ENCODE measurements at places on chromosomes 3 and 15.

- no peak for DNase-seq
Measured at GRCh38 chr3:112653881-112654300, 12.9 kb upstream of the CCDC80 start.

DNA sequence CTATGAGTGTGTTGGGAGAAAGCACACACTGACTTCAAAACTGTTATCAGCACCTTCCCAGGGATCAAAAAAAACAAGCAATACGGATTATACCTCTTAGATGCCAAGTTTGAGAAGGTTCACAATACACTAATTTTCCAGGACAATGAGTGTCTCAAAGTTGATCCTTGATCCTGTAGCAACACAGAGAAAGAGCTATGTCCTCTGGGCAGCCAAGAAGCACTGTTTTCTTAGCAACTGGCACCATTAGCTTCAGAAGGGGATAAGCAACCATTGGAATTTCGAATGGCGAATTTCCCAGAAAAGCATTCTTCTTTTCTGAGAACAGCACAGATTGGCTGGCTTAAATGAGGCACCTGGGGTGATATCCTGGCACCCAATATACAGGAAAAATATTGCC lies 270.3 kb upstream of the RORA start:
- DNase-seq: no peak

GRCh38 chr15:60362321-60363086 lies 35.3 kb downstream of the ANXA2 start:
- DNase-seq: no peak

DNA sequence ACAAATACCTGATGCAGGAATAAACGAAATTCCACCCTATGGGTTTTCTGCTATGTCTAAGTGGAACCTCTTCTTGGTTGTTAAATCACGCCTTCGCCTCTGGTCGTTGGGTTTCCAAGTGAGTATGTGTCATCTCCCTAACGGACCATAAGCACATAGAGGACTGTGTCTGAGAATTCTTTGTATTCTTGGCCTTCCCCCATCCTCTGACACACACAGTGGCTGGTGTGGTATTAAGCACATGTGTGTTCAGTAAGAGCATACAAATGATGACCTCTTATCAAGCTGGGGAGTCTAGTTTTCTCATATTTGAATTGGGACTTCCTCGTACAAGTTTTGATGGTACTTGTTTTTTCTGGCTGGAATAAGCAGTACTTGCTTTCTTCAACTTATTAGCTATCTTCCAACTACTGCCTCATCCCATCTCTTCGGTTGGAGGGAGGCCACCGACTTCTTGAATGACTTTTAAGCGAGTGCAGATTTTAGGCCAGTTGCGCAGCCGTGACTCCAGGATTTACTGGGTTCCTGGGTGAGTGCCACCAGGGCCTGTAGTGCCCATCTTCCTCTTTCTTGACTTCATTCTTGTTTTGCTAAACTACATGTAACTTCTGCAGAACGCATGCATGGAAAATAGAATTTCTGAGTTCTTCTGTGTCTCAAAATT lies 240.2 kb downstream of the ADAMTS17 start:
- DNase-seq: peak; percentile 27

DNA sequence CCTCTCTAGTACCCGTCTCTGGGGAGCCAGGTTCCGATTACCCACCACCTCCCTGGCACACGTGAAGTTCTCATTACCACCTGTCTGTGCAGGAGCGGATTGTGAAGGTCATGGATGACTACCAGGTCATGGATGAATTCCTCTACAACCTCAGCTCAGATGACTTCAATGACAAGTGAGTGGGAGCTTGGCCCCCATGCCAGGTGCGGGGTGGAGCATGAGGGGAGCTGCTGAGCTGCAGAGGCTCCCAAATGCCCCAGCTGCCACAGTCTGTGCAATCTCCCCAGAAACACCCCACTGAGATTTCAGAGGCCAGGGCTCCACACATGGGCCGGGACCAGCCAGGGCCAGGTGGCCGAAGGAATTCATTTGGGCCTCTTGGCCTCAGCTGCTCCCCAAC lies 34.3 kb downstream of the DNAH1 start:
- DNase-seq: no peak

GRCh38 chr3:98359993-98360675 lies 6.5 kb downstream of the OR5K4 start:
- no peak for DNase-seq

DNA sequence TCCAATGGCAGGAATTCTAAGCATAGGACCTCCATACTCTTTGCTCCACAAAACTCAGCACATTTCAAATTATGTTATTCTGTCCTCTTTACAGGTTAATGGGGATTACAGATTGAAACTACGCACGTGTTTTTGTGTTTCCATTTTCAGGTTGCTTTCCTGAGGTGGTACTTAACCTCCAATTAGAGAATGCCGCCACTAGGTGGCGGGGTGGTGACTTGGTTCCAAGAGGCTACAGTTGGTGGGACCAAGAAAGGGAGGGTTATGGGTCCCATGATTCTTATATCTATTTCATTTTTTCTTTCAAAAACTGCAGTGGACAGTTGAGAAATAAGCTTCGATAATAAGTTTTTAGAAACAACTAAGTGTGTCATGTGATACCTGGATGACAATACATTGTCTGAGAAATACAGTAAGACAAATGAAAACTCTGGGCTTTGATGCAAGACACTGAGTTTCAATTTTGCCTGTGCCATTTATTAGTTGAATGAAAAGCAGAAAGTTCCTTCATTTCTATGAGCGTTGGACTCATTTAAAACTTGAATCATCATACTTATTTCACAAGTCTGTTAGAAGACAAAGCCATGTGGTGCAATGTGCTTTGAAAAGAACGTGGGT lies 539.0 kb downstream of the FGF12 start:
- no peak for DNase-seq

GRCh38 chr3:111956995-111957734 lies 21.7 kb upstream of the ABHD10 start:
- DNase-seq: no peak

- DNase-seq: no peak
Measured at GRCh38 chr3:177102553-177102952, 94.7 kb downstream of the TBL1XR1 start.

- no peak for DNase-seq
Measured at GRCh38 chr3:100850156-100850555, 140.9 kb downstream of the TFG start.

- DNase-seq: no peak
Measured at GRCh38 chr3:65473736-65474135, 565.0 kb downstream of the MAGI1 start.

DNA sequence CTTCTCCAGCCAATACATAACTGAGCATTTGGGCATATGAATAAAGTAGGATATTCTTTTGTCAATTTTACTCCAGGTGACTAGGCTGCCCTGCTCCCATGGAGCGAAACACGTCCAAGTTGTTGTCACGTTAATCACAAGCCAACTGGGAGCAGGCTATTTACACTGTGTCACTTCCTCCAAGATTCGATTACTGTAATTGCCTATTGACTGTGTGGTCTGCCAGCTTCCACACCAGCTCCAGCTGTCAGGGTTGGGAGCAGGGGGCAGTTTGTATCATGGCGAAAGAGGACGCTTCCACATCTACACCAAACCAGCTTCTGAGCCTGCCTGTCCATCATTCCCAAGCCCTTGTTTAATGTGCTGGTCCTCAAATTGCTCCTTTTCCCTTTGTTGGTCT lies 89.2 kb upstream of the RORA start:
- DNase-seq: no peak

DNA sequence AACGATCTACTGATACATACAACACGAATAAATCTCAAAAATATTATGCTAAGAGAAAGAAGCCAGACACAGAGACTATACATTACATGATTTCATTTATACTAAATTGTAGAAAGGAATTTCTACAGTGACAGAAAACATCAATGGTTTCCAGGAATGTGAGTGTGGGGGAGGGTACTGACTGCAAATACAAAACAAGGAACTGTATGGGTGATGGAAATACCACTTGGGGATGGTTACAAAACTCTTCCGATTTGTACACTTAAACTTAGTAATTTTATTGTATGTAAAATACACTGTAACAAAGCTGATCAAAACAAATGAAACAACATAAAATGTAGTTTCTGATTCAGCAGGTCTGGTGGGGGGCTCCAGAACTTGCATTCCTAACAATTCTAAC lies 45.8 kb upstream of the IP6K2 start:
- no peak for DNase-seq

- DNase-seq: peak; percentile 90
Measured at GRCh38 chr15:43800286-43801141, at the start of gene HYPK. Gene HYPK (plus strand): TSS chr15:43800599. CDS start chr15:43800623, 24 bp downstream.

GRCh38 chr15:91491101-91491950 lies 362.2 kb upstream of the SLCO3A1 start:
- DNase-seq: no peak

DNA sequence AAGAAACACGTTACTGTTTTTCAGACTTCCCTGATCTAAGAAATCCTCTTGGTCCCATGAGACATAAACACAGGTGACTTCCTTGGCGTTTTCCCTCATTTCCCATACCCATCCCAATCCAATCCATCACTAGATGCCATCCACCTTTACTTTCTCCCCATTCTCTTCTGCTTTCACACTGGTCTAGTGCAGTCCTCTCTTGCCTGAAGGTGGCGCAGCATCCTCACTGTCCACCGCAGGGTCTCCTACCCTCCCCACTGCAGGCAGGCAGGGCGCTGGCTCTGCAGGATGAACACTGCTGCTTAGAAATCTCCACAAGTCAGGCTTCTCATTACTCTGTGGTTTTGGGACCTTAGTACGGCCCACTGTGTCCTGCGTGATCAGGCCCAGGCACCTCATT lies 58.2 kb downstream of the RAB7A start:
- DNase-seq: no peak

GRCh38 chr3:105356988-105357387 lies 9.7 kb upstream of the ALCAM start:
- no peak for DNase-seq

DNA sequence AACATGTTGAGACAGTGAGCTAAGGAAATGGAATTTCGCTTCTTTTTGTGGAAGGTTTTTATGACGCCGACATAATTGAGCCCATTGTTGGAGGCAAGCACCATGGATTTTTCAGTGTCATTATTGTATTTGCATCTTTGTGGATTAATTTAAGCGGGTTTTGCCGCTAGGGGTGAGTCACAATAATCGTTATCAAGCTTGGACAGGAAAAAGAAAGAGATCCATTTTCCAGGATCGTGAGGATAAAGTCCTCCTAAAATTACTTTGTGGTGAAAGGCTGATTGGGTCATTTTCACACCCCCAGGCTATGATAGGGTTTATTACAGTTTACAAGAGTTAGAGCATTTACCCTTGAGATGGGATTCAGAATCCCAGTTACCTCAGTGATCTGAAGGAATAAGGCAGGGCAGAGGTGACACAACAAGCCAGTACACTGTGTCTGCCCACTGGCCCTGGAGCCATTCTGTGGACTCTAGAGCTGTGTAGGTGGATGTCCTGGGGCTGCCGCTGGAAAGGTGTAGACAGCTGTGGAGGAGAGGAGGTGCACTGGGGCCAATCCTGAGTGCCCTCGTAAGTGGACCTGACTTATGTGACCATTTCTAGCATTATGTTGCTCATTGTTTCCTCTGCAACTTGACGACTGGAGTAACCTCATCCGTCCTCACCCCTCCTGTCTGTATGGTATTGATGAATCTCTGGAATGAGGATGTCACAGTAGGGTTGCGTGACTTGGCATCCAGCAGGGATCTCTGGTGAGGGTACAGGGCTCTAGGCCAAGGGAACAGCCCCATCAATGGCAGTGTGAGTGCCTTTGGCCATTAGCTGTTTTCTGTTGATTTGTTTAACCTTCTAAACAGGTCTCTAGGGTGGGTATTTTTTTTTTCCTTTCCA lies 370.1 kb downstream of the LRTM1 start:
- no peak for DNase-seq

GRCh38 chr15:84634228-84634837 lies 19.8 kb downstream of the WDR73 start:
- DNase-seq: no peak

DNA sequence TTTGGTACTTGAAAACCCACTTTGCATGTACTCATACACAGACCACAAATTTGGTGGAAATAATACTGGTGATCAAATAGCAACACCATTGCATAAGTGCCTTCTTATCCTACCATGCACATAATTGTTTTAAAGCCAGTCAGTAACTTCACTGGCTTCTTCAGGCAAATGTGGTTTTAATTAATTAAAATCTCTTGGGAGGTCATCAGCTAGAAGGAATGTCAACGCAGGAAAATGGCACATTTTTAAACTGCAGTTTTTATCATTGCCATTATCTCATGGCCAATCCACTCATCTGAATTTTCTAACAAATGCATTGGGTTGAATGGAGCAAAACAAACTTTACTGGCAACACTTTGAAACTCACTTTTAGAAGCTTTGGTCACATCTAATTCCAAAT lies 105.7 kb upstream of the ZPLD1 start:
- DNase-seq: no peak

GRCh38 chr3:75329476-75330097 lies 334.5 kb upstream of the FRG2C start:
- DNase-seq: no peak

DNA sequence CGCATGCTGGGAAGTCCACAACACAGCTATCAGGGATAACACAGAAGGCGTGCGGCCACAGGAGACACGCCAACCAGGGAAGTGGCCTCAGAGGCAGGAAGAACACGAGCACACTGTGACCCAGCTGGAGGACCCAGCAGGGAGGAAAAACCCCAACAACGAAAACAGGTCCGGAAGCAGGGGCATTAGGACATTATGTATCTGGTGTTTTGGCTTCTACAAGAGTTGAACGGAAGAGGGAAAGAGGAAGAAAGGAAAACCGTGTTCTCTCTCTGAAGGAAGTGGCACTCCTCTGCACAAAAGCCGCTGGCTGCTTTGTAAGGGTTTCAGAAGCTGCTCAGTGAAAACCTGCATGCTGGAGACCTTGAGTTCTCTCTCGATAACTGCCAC lies 61.8 kb downstream of the HACD2 start:
- no peak for DNase-seq

DNA sequence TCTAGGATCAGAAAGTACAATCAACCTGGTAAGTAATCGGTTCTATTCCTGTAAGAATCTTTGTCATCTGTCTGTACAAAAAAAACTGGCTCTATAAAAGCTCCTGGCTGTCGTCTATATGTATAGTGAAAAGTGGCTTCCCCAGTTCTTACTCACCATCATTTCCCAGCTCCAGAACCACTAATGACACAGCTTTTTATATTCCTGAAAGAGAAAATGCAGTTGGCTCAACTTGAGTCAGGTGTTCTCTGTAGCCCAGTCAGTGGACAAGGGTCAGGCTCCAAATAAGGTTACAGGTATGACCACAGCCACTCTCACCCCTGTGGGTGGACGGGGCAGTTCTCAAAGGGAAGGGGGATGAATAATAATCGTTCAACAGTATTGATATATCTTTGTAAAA lies 85.1 kb downstream of the AP4E1 start:
- no peak for DNase-seq

GRCh38 chr3:178514401-178514800 lies 21.8 kb upstream of the KCNMB2 start:
- no peak for DNase-seq

DNA sequence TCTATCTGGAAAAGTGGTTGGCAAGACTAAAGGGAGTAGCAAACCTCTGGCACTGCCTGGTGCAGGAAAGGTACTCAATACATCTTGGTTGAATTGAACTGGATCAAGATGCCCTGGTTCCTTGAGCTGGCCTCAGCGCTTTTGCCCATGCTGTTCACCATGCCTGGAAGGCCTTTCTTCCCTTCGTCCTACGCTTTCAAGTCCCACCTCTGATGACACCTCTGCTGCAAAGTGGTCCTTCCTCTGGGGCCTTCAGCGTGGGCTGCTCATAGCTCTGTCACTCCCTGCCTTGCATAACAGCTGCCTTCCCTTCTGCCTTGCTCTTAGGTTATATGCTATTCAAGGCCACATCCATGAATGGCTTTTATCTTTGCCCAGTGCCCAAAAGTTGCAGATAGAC lies 23.0 kb downstream of the ITGA11 start:
- DNase-seq: peak; percentile 50
